ENCODE measurements at places on chromosomes 7 and 10. TPM values are rescaled to one million over a fixed set of nuclear protein-coding genes. Genes with fewer than 3 reads are reported as not detected.

NAPEPLD gene
- total RNA-seq: 6.1 TPM

ATAD1 gene
- 38.0 TPM for total RNA-seq

NPC1L1 gene
- not detected for total RNA-seq

TFR2 gene
- 1.0 TPM for total RNA-seq

CUL2 gene
- 43.4 TPM for total RNA-seq

PPP1R17 gene
- 0.36 TPM for total RNA-seq

TMEM176B gene
- total RNA-seq: 1.4 TPM

EFCAB10 gene
- 0.28 TPM for total RNA-seq

DNA sequence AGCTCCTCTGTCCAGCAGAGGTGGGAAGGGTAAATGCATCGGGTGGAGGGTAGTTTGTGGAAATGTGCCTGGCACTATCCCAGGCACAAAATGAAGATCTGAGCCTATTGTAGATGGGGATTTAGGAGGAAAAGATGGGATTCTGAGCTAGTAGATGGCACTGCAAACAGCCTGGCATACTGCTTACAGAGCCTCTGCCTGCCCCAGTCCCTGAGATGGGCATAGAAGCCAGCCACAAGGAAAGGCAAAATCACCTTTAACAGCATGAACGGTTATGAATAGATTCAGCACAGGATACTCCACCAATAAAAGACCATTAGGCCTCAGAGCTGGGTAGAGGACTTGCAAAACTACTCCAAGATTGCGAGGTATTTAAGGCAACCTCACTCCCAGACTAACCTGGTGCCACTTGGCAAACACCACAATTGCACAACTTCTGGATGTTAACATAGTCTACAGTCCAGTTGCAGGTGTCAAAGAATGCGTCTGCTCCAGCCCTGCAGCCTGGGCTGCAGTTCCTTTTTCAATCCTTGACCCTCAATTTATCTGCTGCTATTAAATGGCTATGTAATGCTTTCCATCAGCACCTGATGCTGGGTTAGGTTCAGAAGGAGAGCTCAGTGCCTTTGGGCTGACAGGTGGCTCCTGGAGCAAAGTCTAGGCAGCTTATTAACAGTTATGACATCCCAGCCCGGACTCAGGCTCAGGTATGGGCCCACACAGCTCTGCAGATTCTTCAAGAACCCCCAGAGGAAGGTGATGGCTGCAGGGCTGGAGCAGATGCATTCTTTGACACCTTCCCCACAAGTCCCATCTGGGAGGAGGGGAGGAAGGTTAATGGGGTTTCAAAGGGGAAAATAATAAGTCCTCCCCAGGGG is 34.0 kb downstream of the CDHR3 start:
- no peak for DNase-seq

DNA sequence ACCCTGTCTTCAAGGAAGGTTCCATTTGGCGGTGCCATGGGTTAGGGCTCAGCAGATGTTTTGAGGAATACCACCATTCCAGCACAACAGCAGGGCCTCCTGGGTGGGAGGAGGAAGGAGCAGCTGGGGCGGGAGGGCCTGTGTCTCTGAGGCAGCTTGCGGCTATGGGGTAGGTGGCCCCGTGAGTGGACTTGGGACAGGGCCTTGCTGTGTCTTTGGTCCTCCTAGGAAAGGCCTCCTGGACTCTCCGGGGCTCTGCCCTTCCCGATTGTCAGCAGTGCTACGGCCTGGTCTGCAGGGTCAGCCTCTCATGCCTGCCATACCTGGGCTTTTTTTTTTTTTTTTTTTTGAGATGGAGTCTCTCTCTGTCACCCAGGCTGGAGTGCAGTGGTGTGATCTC is 96.7 kb downstream of the PAXIP1 start:
- DNase-seq: no peak

DNA sequence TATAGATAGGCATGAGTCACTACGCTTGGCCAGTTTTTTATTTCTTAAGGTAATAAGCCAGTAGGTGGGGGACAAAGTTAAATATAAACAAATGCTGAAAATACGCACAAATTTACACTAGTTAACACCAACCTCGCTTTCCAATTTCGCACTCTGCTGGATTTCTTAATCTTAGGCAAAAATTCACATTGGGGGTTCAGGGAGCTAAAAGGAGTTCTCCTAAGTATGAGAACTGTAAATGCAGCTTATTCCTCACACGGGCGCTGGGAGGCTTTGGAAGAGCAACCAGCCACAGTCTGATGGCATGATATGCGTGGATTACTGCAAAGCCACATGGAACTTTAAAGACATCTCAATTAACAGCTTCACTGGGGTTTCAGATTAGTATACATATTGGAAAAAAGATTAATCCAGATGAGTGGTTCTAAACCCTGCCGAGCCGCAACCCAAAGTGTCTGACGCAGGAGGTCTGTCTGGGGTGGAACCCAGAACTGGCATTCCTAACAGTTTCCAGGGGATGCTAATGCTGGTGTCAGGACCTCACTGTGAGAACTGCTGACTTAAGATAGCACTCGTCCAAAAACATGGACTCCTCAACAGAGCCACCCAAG is 16.2 kb downstream of the TNS3 start:
- DNase-seq: no peak

GRCh38 chr7:101553018-101553770 is 75.9 kb downstream of the MYL10 start:
- DNase-seq: no peak

DNA sequence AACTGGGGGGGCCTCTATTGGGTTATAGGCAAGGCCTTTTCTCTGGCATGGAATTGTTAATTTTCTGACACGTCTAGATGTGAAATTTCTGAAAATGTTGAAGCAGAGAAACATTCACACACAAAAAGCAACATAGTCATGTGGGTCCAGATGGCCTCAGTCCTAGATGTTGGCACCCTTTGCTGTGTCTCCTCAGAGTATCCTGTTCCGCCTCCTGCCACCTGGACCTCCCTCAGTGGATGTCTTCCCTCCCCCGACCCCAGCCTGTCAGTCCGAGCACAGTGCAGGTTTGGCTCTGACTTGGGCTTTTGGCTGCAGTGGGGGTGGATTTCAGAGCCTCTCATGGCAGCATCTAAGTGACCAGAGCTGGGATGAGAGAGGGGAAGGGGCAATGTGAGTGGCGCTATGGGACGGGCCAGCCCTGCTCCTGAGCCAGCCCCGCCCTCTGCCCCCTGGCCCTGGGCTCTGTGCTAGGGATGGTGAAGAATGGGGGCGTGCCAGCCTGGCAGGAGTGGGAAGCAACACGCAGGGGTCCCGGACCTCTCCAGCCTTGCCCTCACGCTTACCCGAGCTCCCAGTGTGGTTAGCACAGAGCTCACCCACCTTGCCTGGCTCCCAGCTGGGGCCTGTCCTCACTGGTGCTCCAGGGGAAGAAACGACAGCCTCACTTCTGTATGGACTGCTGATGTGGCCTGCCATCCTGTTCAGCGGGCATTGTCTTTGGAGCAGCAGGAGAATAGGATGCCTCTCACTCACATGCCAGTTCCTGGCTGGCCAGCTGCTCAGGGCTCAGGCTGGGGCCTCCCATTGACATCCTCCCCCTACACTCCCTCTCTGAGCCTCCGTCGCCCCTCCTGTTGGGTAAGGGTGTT is 6.2 kb downstream of the ATP6V0E2 start:
- no peak for DNase-seq

DNA sequence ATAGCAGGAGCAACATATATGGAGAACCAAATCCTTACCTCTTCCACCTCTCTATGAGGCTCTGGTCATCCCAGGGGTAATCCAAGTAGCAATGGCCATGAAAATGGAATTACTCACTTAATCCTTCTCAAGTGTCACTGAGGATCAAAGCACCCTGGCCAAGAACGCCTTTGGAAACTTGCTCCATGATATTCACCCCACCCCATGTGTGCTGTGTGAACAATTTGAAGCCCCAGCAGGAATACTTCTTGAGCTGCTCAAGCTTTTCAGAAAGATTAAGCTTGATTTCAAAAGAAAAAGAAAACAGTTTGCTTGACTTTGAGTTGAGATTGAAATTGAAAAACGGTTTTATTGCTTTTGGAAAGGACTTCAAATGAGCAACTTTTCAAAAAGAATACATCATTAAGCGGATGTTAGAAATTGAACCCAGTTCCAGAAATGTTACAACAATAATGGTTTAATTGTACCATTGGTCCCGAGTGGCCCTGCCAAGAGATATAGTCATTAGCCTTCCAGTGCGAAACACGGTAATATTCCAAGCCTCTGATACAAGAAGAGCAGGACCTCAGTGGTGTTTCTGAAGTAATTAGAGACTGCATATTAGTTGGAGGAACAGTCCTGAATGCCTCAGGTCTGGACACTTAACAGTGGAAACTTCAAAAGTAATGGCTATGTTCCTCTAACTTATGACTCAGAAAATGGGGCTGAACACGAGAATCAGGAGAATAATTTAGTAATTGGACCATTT is 208.1 kb downstream of the NEBL start:
- DNase-seq: no peak

DNA sequence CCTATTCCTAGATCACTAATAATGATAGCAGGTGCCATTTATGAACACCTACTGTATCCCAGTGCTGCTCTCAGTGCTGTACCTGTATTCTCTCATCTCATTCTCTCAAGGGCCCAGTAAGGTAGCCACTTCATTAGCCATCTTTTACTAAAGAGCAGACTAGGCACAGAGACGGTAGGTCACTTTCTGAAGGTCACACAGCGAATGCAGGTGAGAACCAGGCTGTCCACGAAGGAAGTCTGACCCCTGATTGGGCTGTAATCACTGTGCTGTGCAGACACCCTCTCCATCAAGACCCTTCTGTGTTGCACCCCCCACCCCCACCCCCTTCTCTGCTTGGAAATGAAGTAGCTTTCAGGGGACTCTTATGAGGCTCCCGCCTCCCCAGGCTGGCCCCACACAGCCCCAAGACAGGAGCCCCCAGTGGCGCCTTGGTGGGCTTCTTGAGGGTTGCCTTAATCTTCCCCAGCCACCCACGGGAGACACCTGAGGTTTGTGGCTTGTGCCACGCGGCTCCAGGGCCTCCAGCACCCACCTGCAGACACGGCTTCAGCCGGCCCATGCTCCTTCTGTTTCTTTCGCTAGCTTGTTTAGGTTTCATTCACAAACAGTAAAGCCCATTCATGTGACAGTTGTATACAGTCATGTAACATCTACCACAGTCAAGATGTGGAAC is 81.7 kb upstream of the FAM20C start:
- DNase-seq: no peak

DNA sequence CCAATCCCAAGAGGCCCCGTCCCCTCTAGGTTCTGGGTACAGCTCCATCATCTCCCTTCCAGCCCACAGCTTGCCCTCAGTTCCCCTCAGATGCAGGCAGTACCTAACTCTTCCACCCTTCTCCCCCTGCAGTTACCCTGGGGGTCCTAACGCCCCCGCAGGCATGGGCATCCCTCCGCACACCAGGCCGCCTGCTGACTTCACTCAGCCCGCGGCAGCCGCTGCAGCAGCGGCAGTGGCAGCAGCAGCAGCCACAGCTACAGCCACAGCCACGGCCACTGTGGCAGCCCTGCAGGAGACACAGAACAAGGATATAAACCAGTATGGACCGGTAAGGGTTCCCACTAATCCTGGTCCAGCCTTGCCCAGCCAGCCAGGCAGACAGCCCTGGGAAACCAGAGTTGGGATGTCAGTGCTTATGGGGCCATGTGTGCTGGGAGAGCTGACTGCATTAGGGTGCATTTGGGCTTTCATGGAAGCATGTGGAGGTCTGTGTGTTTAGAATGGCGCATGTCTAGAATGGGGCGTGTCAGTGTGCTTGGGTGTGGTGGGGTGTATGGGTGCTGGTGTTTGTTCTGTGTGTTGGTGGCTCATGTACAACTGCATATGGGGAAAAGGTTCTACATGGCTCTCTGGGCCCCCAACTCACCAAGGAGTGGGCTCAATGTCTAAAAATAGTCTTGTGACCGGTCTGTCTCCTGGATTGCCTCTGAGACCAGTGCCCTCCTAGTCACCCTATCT is 55.1 kb upstream of the PPIF start:
- DNase-seq: no peak

DNA sequence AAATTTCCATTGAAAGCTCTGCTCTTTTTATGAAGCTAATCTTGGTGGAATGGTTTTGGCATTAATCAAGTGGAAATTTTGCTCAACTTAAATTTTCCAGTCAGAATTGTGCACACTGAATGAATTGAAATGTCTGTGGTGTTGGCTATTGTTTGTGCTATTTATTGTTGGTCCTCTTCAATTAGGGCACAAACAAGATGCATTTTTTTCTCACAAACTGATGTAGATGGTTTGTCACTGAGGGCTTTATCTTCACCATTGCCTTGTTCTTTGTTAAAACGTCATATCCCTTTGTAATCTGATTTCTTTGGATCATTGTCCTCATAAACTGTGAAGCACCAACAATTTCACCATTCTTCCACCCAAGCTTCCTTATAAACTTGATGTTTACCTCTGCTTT is 152.1 kb upstream of the RHOBTB1 start:
- no peak for DNase-seq

GRCh38 chr10:19983880-19984565 is 167.8 kb downstream of the PLXDC2 start:
- no peak for DNase-seq

DNA sequence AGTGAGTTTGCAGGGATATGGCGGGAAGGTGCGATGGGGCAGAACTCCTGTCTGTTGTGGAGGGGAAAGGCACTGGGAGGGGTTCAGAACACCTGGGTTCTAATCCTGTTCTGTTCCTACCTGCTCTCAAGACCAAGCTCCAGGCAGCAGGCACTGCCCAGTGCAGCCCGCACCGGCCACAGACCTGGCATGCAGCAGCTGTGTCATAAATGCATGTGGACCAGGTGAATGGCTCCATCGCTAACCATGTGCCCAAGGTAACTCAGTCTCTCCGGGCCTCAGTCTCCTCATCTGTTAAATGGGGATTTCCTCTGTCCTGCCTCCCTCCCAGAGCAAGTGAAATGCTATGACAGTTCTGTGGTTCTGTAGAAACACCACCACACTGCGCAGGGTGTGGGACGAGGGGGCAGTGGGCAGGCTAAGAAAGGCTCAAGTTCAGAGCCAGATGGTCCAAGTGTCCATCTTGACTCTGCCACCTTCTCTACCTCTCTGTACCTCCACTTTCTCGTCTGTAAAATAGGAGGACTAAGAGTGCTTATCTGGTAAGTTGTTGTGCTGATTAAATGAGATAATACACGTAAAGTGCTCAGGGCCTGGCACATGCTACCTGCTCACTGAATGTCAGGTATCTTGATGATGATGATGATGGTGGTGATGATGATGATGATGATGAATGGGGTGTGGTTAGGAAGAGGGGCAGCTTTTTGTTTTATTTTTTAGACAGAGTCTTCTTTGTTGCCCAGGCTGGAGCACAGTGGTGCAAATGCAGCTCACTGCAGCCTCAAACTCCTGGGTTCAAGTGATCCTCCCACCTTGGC is 22.9 kb downstream of the ATP6V1F start:
- DNase-seq: no peak

DNA sequence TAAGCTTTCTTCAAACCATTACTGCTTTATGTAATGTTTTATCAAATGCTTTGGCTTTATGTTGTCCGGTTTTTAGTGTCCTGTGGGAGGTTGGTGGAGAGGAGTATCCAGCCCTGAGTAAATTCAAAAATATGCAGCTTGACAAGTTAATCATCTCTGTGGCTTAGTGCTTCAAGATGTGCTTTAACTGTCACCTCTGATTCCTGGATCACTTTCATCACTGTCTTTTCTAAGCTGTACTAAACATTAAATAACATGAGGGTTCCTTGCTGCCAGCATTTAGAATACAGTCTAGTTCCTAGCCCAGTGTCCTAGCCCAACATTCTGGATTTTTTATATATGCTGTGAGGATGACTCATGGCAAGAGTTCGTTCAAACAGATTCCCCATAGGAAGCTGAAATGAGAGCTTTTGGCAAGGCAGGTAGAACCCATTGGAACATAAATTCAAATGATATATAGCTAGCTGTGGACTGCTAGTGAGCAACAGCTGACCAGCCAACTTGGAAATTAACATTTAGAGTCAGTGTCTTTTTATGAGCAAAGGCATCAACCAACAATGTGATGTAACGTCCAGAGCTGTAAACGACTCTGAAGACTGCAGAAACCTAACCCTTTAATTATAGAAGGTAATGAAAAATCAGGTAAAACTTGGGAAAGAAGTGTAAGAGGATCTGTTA is 80.6 kb upstream of the OIT3 start:
- no peak for DNase-seq

All from endothelial cell (in vitro differentiated cells).